ENCODE measurements at places on chromosomes 16 and 17.

- DNase-seq = no peak
These were observed 9.2 kb upstream of the ANKFY1 start for GRCh38 chr17:4272972-4273368.

GRCh38 chr16:49365711-49366509, 7.7 kb upstream of the C16orf78 start:
- no peak for DNase-seq

DNA sequence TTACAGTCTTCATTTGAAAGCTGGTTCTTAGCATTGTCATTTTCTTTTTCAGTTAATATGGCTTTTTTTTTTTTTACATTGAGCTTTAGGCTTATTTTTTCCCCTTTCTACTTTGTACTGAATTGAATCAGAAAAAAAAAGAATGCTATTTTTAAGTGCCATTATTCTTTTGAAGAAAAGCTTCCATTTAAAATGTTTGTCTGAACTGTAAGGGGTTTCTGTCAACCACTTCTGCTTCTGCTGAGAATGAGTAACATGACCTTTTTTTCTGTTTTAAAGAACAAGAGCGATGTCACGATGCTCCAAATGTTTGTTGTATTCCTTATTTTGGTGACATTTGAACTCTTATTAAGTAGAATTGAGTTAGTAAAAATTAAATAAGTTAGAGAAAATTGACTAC, 50.0 kb downstream of the MRTFB start:
- DNase-seq = no peak

DNA sequence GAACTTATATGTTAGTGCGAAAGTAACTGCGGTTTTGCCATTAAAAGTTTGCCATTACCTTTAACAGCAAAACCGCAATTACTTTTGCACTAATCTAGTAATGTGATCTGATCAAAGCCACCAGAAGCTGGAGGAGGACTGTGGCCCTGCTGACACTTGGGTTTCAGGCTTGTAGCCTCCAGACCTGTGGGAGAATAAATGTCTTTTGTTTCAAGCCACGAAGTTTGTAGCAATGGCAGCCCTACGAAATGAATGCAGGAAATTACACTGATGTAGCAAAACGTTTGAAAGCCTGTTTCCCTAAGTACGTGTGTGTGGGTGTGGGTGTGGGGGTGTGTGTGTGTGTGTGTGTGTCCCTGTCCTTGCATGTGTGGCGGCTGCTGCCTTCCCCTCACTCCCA, 66.6 kb downstream of the WSB1 start:
- no peak for DNase-seq

All from Ammon's horn (tissue), 1 donor.